ENCODE measurements at places on chromosomes 2 and 18.
A peak's percentile ranks its signal among the peaks of the same experiment; 100 is the strongest.

DNA sequence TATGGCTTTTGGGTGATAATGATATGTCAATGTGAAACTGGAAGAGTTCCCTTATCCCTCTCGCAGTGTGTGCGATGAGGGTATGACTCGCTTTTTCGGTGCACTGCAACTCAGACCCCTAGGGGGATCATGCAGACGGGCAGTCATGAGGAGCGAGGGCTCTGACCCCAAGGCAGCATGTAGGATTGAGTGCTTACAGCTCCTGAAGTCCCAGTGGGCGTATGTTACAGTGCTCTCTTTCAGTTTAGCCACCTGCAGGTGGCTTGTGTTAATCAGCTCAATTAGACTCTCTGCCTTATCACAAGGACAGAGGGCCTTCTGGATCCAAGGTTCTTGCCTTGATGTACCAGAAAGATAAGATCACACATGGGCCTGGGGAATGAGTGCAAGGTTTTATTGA, 1269.9 kb upstream of the GYPC start:
- DNase-seq, result no peak

DNA sequence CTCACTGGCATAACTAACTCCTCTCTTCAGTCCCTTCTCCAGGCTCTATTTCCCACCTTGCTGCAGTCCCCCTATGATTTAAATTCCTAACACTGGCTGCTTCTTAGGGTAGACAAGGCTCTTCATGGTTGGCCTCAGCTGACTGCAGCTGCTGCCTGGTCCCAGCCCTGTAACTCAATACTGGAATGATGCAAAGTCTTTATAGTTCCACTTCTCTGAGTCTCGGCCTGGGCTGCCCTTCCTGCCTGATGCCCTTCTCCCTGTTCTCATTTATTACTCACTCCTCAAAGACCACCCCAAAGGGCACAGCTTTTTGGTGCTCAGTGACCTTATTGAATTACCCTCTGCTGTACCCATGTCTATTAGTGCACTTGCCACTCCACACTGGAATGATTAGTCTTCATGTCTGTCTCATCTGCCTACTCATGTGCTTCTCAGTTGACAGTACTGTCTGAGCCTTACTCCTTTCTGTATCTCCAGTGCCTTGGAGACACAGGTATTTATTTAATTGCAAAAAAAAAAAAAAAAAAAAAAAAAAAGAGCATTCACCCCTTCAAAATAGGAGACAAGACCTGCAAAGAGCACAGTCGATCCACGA, 199.4 kb upstream of the REV1 start:
- DNase-seq, result no peak

DNA sequence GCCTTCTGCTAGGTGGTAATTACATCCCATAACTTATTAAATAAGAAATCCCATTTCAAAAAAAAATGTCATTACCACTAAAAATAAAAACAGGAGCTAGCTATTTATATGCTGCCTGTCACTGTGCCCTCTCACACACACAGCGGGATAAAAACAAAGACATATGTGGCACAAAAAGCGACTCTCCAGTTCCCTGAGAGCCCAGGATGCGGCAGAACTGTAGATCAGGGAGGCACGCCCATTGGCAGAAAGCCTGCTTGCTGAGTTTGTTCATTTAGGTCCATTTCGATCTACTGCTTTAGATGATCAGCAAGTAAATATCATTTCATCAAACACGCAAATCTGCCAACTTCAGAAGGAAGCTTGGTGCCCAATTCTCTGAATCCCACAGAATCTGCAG, 124.4 kb downstream of the TMEM163 start:
- no peak for DNase-seq

DNA sequence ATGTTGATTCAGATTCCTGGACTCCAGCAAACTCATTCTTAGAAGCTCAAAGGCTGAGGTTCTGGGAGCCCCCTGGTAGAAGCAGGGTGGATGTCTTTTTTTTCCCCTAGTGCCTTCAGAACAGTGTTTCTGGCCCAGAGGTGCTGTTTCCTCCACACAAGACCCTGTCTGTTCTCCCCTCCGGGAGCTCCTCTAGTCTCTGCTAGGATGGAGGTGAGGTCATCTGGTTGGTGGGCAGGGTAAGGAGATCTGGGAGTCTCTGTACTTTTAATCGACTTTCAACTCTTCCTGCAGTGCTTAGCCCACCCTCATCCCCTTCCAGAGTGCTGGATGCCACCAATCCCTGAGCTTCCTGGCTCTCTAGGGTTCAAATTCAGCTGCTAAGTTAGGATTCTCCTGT, 192.0 kb downstream of the SH3BP4 start:
- no peak for DNase-seq

DNA sequence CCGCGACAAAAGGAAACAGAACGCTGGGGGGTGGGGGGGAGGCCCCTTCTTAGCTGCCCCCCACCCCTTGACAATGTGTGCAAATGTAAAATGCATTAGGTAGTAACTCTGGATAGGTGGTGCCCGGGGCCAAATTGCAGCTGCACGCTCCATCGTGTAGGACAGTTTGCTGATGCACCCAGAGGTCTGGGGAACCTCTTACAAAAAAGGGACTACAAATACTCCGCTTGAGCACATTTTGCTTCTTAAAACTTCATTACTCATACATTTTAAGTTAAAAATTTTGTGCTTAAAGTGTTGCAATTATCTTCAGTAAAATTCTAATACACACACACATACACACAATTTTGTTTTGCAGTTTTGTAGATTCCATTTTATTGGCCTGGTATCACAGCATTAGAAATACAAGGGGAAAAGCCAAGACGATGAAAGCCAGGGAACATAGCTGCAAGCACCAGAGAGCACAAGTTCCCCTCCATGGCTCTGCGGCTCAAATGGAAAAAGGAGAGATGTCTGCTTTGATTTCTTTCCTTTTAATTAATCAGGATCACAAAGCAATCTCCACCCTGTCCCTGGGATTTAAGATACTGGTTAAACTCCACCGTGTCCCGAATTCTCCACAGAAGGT, 582.1 kb downstream of the ZEB2 start:
- DNase-seq, result no peak

DNA sequence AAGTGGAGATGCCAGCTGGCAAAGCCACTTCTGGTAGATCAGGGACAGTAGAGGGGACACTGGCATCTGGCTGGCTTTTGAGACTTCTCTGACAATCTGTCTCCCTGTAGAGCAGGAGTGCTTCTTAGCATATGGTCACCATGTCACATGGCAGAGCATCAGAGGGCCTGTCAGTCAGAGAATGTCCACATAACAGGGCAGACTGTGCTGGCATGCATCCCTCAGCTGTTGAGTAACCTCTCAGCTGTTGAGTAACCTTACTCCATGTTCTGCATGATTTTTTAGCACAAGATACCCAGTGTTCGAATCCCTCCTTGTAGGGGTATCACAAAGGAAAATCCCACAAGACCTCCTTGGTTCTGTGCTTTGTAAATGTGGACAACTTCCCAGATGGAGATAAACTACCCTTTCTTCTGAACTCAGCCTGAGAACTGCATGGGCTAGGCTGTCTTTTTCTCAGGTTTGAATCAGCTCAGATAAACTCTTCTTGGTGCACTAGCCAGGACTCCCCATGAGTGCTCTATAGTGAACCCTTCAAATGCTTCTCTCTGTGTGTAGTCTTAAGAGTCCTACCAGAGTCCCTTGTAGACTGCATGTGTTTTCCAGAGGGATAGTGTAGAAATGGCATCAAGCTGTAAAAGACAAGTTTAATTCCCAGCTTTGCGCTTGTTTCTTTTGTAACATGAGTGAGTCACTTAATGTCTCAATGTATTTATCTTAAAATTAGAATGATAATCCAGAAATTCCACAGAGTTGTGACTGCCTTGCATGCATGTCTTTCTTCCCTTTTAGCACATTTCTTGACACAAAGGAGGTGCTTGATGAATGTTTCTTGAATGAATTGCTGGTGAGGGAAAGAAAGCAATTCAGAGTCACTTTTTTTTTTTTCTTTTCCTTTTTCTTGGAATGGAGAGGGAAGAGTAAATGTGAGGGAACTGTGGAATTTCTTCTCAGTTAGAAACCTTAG, 442.3 kb upstream of the HNMT start:
- no peak for DNase-seq

- no peak for DNase-seq
Observed at GRCh38 chr2:167126165-167126564, 237.9 kb downstream of the XIRP2 start.

DNA sequence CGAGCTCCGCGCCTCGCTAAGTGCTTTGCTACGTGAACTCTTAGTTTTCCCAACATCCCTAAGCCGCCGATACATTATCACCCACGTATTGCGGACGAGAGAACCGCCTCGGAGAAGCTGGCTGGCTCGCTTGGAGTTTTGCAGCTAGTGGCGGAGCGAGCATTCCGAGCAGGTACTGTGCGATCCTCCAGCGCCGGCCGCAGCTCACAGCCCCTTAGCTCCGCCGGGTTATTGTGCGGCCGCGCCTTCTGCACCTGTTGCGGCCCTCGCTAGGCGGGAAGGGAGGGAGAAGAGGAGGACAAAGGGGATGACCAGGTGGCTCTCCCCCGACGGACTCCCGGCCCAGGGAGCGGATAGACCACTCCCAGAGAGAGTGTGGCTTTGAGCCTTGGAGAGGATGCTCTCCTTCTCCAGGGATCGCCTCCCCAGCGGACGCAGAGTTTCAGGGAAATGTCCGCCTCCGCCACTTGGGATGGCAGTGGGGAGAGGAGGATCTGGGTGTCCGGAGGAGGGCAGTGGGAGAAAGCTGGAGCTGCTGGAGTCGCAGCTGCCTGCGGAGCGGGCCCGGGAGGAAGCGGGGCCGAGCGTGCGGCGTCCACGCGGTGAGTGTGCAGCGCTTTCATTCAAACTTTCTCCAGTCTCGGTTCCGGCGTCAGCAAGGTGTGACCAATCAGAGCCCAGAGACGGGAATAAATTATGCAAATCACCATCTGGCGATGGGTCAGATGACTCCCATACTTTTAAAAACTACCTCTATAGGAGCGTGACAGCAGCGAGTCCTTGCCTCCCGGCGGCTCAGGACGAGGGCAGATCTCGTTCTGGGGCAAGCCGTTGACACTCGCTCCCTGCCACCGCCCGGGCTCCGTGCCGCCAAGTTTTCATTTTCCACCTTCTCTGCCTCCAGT, at the start of gene LIPG:
Gene LIPG (plus strand): TSS at position 769 of the 905 bp plus-strand sequence. CDS start 252 bp downstream, outside the sequence.
- DNase-seq, result peak; percentile 5

DNA sequence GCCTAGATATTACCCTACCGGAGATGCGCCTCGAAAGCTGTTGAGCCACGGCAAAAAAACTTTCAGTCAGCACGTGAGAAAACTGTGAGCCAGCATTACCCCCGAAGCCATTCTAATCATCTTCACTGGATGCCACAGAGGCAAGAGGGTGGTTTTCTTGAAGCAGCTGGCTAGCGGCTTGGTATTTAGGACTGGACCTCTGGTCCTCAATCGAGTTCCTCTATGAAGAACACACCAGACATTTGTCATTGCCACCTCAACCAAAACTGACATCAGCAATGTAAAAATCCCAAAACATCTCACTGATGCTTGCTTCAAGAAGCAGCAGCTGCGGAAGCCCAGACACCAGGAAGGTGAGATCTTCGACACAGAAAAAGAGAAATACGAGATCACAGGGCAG, 52.8 kb upstream of the SLC66A3 start:
- no peak for DNase-seq

DNA sequence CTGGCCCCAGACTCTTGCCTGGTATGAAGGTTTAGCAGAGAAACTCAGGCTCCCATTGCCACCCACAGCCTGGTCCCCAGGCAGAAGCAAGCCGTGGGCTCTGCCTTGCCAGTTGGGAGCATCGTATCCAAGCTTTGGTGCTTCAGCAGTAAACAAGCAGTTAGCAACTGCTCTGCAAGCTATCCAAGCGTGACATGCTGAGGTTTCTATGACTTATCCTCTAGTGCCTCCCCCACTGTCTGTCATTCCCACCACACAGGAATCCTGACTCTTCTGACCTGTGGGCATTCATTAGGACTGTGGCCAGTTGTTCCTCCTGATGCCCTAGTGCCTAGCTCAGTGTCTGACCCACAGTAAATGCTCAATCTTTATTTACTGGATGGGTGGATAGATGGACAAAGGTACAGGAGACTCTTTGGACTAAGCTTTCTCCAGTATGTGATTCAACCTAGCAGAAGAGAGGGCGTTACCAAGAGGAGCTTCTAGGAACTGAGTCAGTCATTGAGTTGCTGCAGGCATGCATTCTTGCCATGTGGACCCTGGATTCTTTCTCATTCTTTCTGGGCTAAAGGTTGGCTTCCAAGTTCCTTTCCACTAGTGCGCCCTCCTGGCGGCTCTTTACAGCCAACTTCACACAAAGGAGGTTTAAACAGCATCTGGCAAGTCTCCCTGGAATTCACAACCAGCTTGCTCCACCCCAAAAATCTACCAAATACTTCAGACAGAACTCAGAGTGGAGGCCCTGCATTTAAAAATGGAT, 40.6 kb upstream of the MRPL19 start:
- DNase-seq, result no peak

- no peak for DNase-seq
Observed at GRCh38 chr2:88810017-88810416, 118.5 kb downstream of the RPIA start.

GRCh38 chr2:233100192-233100998, 40.3 kb downstream of the INPP5D start:
- DNase-seq, result peak; percentile 68

- no peak for DNase-seq
Observed at GRCh38 chr2:199446996-199447576, 10.7 kb downstream of the SATB2 start.

- no peak for DNase-seq
Observed at GRCh38 chr2:71457123-71457915, 4.0 kb downstream of the DYSF start.
